ENCODE measurements at places on chromosomes 6 and 20. TPM values are rescaled to one million over a fixed set of nuclear protein-coding genes. Genes with fewer than 3 reads are reported as not detected.

GRCh38 chr6:169145991-169146501 is 107.6 kb downstream of the THBS2 start:
- DNase-seq: no peak

DNA sequence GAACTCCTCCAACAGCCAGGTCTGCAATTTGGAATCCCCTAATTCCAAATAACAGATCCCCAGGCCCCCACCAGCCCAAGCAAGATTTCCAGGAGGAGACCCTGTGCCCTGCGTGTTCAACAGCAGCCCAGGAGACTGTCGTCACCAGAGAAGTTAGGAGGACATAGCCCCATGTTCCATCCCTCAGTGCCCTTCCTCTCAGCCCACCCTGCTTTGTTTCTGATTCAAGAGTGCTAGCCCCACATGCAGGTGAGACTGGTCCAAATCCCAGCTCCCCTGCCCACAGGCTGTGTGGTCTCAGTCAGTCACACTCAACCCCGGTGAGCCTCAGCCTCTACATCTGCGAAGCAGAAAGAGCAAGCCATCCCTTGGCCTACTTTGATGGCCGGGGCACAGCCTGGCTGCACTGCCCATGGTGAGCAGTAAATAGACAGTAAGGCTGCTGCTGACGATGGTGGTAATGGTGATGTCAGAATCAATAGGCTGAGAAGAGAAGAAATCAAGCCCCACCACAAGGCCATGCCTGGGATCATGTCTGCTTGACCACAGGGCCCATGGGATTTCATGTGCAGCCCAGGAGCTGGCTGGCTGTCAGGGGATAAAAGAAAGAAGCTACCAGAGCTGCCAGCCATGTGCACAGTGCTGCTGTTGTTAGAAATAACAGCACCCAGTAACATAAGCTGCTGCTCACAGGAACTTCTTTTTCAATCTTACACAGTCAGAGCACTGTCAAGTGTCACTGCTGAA is 51.5 kb upstream of the NXT1 start:
- DNase-seq: no peak

Gene MEI4
- 2.1 TPM for polyA plus RNA-seq

DNA sequence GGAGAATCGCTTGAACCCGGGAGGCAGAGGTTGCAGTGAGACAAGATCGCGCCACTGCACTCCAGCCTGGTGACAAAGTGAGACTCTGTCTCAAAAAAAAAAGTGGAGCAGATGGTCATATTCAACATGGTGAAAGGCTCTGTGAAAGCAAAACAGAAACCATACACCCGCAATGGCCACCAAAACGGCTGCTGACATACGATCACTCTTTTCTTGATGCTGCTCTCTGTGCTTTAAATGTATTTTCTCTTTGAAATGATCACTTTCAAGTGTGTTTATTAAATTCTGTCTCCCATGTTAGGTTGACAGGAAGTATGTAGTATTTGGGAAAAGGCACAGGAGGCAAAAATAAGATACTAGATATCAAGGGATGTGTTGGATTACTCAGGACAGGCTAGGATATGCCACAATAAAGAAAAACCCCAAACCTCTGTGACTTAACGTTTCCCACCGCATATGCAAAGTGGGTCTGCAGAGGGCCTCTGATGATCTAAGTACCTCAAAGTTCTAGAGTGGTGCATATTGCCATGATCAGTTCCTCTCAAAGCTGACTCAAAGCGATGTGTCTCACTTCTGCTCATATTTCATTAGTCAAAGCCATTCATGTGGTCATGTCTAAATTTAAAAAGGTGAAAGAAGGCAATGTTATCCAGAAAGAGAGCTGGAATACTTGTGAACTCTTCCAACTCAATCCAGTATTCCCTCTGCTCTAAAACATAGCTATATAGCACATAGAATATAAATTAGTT is 155.1 kb upstream of the SOX4 start:
- no peak for DNase-seq

Gene XKR7
- 0.35 TPM for polyA plus RNA-seq

Gene RREB1
- 23.9 TPM for polyA plus RNA-seq

- DNase-seq: no peak
Observed at GRCh38 chr6:8731874-8732273, 296.5 kb upstream of the SLC35B3 start.

DNA sequence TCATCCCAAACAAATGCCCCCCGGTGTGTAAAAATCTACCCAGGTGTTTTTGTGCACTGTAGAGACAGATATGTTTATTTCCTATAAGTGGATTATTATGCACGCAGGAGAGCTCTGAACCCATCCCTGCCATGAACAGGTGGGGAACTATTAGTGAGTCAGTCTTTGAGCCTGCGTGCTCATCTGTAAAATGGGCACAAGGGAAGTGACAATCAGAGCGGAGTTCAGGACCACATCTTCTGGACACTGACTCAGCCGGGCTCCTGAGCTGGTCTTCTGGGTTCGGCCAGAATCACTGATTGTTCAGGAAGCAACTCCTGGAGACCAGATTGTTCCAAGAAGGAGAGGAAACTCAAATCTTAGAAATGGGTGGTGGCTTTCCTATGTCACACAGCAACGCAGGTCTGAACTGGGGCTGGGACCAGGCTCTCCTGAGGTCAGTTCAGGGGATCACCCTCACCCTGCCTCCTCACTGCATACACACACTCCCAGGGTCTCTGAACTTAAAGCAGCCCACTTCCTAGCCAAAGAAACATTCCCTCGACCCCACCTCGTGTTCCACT is 27.3 kb upstream of the TGM2 start:
- no peak for DNase-seq

Gene CENPW
- 39.4 TPM for polyA plus RNA-seq

DNA sequence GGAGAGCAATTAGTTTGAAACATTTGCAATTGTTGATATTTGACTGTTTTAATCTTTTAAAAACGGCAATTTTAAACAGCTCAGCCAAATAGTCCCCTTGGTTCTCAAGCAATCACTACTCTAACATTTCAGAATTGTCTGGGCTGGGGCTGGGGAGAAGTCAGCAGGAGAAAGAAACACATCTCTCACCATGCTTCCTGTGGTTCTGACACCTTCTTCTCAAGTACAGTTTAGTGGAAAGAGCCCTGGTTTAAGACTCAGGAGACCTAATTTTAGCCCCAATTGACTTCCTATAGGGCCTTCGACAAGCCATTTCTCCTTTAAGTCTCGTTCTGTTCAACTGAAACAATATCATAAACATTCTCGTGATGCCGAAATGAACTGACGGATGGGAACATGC is 168.4 kb upstream of the CDYL start:
- DNase-seq: no peak

DNA sequence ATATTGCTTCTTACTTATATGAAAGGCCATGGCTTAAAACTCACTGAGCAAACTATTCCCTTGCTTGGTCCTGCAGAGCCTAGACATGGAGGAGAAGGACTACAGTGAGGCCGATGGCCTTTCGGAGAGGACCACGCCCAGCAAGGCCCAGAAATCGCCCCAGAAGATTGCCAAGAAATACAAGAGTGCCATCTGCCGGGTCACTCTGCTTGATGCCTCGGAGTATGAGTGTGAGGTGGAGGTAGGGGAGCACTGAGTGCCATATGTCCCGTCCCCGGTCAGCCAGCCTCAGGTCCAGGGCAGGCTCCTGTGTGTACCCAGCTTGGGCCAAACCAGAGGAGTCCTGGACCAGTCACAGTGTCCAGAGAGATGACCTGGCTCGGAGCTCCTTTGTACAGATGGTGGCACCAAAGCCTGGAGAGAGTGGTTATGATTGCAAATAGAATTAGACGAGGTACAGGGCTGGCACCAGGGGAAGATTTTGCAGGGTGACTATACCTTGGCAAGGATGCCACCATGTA is 21.0 kb downstream of the EPB41L1 start:
- DNase-seq: no peak

DNA sequence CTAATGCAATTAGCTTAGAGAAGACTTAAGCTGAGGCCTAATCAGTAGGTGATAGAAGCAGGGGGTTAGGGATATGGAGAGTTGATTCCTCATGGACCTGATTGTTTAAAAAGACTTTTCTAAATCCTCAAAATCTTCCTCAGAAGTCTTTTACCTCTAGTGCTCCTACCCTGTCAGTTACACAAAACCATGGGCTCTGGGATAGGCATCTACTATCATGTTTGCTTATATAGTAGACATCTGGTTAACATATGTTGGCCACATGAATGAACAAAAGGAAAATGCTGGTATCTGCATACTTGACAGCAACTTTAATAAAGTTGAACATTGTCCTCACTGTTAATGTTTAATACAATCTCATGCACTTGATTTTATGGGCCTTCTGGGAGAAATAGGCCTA is 61.5 kb upstream of the FKBP1C start:
- DNase-seq: no peak

- DNase-seq: no peak
Observed at GRCh38 chr20:33407251-33407650, 5.9 kb upstream of the CDK5RAP1 start.

- no peak for DNase-seq
Observed at GRCh38 chr6:56911847-56912246, 43.1 kb upstream of the BEND6 start.

- DNase-seq: no peak
Observed at GRCh38 chr20:38133680-38134426, 31.2 kb downstream of the TGM2 start.

GRCh38 chr6:115360602-115361325 is 699.9 kb downstream of the FRK start:
- DNase-seq: no peak

GRCh38 chr20:19668418-19668817 is 89.6 kb upstream of the RIN2 start:
- no peak for DNase-seq

Gene HDGFL1
- polyA plus RNA-seq: not detected

Gene CRYBG1
- 32.4 TPM for polyA plus RNA-seq

- DNase-seq: no peak
Observed at GRCh38 chr6:41040101-41040939, 1.3 kb upstream of the UNC5CL start.

DNA sequence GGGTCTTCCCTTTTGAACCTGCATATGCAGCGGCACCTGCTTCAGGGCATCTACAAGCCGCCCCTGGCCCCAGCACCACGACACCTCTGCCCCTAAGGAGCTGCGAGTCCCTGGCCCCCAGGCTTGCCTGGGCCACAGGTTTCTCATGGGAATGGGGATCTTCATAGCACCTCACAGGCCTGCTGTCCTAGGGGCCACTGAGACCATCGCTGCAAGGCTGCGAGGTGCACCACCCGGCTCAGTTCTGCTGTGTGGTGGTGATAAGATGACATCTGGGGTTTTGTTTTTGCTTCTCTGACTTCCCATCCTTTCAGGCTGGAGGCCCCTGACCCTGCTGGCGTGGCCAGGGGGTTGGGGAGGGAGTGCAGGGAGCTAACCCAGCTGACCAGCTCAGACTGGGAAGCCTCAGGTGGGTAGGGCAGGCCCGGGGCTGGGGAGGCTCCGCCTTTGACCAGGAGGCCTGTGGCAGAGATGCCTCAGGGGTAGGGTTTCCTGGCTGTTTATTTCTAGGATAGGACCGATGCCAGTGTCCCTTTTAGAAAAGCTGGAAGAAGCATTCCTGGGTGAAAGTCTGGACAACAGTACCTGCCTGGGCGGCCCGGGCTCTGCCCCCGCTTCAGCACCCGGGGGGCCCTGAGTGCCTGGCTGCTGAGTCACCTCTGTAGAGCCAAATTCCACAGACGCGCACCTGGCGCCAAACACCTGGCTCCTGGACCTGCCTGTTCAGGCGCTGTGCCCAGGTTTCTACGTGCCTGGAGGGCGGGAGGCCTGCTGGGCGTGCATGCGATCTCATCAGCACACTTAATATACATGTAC is 264.7 kb downstream of the DLL1 start:
- no peak for DNase-seq

DNA sequence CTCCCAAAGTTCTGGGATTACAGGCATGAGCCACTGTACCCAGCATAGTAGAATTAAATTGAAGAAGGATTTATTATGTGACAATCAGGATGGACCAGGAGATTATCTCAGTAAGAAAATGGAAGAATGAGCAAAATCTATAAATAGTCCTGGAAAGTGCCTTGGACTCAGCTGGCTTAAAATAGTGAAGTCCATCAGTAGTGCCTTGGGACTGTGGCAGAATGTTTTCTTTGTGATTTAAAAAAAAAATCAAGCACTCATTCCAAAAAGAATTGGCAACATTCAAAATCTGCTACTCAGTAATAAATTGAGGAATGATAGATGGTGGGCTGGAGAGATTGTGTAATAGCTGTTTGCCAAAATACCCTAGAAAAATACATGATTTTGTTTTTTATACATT is 37.0 kb upstream of the MAS1 start:
- no peak for DNase-seq

Gene TMC2
- 0.50 TPM for polyA plus RNA-seq

Gene CCN6
- 2.7 TPM for polyA plus RNA-seq

- no peak for DNase-seq
Observed at GRCh38 chr6:140846503-140847261, 1286.0 kb upstream of the GJE1 start.

DNA sequence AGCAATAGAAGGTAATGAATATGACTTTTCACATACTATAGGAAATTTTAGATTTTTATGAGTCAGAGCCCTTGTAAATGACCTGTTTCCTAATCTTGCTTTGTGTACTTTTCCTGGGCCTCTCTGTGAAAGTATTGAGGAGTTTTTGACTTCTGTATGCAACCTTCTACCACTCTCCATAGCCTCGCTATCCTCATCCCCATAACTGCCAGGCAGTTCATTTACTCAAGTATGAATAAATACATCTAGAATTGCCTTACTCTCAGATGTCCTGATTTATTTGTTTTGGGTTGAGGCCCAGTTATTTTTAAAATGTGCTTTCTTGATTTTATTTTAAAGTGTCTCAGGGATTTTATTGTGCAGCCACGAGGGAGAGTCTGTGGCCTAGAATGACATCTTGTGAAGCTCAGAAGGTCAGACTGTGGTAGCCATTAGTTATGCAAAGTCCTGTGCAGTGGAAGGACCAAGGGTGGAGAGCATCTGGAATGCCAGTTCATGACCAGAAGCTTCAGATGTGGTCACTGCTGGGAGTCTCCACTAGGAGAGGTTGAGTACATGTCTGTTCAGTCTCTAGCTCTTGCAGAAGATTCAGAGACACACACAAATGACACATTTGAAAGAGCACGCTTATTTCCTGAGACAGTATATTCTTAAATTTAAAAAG is 346.2 kb upstream of the IMPG1 start:
- no peak for DNase-seq

DNA sequence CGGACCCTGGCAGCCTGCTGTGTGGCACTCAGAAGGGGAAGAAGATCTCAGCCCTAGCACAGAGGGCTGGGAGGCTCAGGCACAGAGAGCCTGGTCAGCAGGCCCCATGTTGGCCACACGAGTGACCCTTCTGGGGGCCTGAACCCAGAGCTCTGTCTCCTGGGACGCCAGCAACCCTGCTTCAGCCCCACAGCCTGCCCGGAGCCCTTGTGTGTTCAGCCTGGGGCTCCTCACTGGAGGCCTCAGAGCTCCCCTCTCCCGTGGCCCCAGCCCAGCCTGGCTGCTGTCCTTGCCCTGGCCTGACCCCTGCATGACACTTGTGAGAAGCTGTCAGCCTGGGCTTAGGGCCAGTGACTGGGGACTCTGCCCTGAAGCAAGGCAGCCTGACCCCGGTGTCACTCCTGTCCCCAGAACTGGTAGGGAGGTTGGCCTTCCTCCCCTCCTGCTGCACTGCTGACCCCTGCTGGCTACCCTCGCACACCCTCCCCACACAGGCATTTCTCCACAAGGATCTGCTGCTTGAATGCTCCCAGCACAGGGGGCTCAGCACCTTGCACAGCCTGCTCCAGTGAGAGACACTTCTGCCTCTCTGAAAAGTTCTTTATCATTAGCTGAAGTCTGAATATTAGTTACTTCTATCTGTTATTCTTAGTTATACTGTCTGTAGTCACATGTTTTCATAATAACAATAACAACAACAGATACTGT is 15.4 kb upstream of the IP6K3 start:
- DNase-seq: no peak

GRCh38 chr6:31617010-31617409 is 2.0 kb downstream of the AIF1 start:
- no peak for DNase-seq

- DNase-seq: no peak
Observed at GRCh38 chr6:105459864-105460263, 57.0 kb upstream of the PREP start.
